Stimulated activated CD4-positive, alpha-beta T cell treated with anti-CD3 and anti-CD28 coated beads, TNF-alpha, amount 100 ng/mL, for 1 hour (primary cell): ENCODE measurements at places on chromosomes 16 and 17.

- no peak for DNase-seq
These were observed 32.9 kb downstream of the SRCIN1 start for GRCh38 chr17:38572669-38573365.

- no peak for DNase-seq
These were observed 22.5 kb upstream of the CMTR2 start for GRCh38 chr16:71311553-71312158.

DNA sequence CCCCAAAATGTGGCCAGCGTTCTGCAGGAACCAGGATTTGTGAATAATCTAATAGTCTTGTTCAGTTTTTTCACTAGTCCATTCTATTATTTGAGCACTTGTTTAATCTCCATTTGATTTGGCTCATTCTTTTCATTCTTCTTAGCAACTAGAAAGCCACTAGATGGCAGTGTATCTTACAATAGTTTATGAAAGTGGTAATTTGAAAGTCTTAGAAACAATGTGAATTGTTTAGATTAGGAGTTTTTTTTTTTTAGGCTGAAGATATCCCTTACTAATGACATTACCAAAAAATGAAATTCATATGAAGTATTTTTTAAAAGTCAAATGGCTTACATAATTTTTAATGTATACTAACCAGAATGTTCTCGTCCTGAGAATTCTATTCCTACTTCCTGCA lies 6.7 kb downstream of the ERI2 start:
- DNase-seq: no peak

DNA sequence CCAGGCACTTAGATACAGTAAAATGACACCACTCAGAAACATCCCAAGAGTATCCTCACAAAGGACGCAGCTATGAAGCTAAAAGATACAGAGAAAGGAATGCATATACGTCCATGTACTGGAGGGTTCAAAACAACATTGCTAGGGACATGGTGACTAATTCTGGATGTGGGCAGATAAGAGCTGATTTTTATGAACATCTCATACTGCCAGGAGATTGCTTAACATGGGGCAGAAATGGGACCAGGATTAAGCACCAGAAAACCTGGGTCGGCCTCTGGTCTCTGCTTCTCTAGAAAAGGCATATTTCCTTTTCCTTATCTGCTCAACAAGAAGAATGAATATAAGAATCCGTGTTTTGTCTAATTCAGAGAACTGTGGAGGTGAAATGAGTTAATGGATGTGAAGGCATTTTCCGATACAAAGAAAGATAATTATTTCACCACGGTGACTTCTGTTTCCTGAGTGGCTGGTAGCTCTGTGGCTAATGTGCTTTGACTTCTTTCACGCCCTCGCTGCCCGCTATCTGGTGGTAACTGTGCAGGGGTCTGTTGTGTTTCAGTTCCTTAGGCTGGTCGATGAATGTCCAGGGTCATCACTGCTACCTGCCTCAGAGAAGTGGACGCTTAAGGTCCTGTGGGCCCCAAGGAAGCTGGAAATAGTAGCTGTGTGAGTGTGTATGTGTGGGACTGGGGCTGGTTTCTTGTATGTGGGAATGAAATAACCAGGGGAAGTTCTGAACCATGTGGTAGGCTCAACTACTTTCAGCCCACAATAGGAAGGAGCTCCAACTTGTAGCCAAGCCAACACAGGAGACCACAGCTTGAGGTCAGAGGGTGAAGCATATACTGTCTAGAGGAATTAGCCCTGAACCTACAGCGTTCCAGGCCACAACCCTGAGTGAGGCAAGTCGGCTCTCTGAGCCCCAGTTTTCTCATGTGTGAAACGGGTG lies 15.8 kb upstream of the CCL5 start:
- DNase-seq: no peak

GRCh38 chr17:329784-330420 lies 22.7 kb downstream of the RPH3AL start:
- no peak for DNase-seq
